Lung microvascular endothelial cell (primary cell): ENCODE measurements at places on chromosomes 6 and 20.

DNA sequence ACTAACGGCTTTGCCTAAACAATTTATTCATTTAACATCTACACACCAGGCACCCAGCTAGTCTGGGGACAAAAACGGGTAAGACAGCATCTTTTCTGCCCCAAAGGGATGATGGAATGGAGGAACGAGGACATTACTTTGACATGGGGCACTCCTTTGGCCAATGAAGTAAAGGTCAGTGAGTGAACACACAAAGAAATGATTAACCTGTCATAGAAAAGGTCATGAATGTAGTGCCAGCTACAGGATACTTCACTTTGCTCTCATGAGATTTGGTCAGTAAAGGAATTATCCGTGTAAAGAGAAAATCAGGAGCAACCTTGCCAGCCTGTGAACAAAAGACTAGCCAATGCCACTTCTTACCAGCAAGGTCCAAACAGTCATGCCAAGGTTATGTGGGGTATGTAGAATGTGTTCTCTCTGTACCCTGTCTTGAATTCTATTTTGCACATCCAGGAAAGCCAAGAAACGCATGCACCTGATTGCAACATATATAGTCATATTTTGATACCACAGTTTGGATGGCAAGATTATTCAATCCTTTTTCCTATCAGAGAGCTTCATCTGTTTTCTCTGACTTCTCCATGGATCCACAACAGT is 145.3 kb downstream of the GMPR start:
- DNase-seq, result no peak

DNA sequence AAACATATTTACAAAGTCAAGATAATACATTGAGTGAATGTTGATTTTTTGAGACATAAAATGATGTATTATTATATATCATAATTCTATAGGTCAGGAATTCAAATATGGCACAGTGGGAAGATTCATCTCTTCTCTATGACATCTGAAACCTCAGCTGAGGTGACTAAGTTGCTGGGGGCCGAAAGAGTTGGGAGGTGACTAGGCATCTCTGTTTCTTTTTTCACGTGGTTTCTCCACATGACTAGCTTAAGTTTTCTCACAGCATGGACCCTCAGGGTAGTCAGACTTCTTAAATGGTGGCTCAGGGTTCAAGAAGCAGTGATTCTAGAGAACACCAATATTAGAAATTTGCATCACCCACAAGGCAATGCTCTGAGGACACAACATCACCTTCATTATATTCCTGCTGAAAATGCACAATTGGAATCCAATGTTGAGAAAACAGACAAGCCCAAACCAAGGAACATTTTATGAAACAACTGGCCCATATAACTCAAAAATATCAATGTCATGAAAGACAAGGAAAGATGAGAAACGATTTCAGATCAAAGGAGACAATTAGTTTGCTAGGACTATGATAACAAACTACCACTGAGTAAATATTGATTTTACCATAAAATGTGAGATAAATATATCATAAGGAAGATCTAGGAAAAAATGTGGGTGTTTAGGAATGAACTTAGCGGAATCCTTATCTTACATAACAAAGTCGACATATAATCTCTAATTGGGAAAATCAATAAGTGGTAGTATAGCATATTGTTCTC is 273.3 kb upstream of the IRAK1BP1 start:
- DNase-seq, result no peak

- DNase-seq, result no peak
These were observed 8.7 kb downstream of the MAFB start for GRCh38 chr20:40680161-40680959.

- peak; percentile 68 for DNase-seq
These were observed 1.9 kb downstream of the EDN1 start for GRCh38 chr6:12291839-12292604.

DNA sequence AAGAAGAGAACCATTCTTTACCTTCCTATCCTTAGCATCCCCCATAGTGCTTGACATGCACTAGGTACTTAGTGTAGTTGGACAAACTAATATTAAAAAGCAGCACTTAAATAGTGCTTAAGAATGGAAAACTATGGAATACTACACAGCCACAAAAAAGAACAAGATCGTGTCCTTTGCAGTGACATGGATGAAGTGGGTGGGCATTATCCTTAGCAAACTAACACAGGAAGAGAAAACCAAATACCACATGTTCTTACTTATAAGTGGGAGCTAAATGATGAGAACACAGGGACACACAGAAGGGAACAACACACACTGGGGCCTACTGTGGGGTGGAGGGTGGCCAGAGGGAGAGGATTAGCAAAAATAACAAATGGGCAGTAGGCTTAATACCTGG is 66.8 kb downstream of the EPHA7 start:
- no peak for DNase-seq

DNA sequence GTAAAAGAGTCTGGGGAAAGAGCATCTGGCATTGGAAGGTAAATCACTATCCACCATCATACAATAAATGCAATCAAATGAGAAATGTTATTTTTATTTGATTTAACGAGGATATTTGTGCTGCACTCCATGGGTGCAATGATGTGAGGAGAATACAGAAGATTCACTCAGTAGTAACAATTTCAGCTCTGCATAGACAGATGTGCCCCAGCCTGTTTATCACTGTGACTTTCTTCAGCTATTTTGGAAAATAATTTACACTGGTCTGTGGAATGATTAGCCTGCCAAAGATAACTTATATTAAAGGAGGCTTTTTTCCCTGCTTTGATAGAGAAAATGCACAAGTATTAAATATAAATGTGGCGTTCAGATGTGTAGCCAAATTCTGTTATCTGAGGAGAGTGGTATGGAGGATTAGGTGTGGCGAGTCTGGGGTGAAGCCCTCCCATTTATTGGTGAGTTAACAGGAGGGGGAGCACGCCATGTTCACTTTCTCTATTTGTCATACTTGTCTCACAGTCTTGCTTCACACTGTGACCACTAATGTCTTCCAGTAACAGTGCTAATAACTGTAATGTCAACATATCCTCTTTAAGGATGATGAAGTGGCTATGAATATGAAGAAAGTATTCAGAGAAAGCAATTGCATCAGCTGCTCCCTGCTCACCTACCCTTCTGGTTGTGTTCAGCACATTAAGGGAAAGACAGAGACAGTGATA is 645.6 kb downstream of the MMUT start:
- DNase-seq, result no peak

- DNase-seq, result no peak
These were observed 81.8 kb downstream of the STK35 start for GRCh38 chr20:2183381-2183780.

DNA sequence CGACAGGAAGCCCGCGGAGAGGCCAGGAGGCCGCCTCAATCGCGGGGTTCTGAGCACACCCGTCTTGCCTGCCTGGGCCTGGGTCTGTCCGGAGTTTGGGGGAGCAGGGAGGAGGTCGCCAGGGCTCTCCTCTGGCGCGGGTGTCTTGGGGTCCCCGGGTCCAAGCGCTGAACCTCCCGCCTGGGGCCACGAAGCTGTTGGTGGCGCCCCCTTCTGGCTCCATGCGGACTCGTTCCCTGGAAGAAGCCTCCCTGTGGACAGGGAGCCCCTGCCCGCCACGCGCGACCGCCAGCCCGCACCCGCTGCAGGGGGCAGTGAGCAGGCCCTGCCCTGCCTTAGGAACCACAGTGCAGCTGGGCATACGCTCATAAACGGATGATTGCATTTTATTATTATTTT is 44.7 kb downstream of the MCUR1 start:
- DNase-seq, result no peak

- DNase-seq, result no peak
These were observed 151.9 kb upstream of the CARMIL1 start for GRCh38 chr6:25127076-25127837.

- DNase-seq, result no peak
These were observed 44.5 kb upstream of the GJE1 start for GRCh38 chr6:142087950-142088857.

DNA sequence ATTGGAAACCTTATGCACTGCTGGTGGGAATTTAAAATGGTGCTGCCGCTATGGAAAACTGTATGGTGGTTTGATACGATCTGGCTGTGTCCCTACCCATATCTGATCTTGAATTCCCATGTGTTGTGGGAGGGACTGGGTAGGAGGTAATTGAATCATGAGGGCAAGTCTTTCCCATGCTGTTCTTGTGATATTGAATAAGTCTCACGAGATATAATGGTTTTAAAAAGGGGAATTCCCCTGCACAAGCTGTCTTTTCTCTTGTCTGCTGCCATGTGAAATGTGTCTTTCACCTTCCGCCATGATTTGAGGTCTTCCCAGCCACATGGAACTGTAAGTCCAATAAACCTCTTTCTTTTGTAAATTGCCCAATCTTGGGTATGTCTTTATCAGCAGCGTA is 4.9 kb downstream of the TAP2 start:
- no peak for DNase-seq

GRCh38 chr20:51331481-51331880 is 211.0 kb downstream of the NFATC2 start:
- DNase-seq, result no peak

GRCh38 chr6:111581957-111582356 is 23.7 kb downstream of the TRAF3IP2 start:
- DNase-seq, result no peak

DNA sequence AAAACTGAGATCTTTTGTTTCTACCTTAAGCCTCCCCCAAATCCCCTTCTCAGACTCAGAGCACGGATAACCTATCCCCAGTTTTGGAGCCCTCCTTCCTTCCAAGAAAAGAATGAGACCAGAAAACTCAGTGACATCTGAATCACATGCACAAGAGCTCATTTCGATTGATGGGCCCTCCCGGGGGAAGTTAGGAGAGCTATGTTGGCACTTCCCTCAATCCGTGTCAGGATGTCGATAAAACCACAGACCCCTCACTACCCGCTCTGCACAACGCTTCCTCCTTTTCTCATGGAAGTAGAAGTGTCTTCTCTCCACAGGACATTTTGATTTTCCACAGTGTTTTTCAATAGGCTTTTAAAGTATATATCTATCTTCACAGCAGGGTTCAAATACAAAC is 332.4 kb downstream of the HACE1 start:
- no peak for DNase-seq

- DNase-seq, result no peak
These were observed 105.7 kb downstream of the ASXL1 start for GRCh38 chr20:32463642-32464400.

- DNase-seq, result no peak
These were observed 142.0 kb downstream of the DLL1 start for GRCh38 chr6:170148709-170149470.

- DNase-seq, result no peak
These were observed 490 bp downstream of the MMUT start for GRCh38 chr6:49462599-49462926.

- no peak for DNase-seq
These were observed 268.8 kb downstream of the TMEM242 start for GRCh38 chr6:157054531-157054979.
